ENCODE measurements at places on chromosomes 7 and 10.

- DNase-seq = no peak
Observed at GRCh38 chr7:1712907-1713501, 42.9 kb downstream of the ELFN1 start.

DNA sequence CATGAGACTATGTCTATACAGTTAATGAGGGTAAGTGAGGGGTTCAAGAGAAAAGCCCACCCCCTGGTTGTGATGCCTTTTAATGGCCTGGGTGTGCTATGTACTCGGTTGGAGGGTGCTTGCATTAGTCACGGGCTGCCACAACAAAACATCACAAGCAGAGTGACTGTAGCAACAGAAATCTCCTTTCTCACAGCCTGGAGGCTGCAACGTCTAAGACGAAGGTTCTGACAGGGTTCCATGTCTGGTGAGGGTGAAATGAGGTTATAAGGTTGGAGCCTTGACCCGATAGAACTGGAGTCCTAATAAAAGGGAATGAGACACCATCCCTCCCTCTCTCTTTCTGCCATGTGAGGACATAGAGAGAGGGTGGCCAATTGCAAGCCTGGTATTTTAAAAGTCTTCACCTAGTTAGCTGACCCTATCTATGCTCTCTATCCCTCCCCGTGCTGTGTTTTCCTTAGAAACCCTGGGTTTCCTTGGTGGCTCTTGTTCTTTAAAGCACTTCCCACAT lies 126.0 kb upstream of the GDF10 start:
- no peak for DNase-seq

DNA sequence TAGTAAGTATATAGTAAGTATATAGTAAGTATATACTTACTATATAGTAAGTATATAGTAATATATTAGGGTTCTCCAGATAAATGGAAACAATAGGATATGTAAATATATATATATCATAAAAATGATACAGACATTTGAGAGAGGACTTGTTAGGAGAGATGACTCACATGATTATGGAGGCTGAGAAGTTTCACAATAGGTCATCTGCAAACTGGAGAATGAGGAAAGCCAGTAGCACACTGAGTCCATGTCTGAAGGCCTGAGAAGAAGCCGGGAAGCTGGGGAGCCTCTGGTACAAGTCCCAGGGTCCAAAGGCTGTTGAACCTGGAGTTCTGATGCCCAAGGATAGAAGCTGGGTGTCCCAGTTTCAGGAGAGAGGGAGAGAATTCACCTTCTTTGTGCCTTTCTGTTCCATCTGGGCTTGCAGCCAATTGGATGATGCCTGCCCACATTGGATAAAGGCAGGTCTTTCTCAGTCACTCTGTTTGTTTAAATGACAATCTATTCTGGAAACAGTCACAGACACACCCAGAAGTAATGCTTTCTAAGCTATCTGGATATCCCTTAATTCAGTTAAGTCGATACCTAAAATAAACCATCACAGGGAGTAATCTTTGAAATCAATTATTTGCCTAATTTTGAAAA lies 205.5 kb upstream of the CDC14C start:
- no peak for DNase-seq

- DNase-seq = no peak
Observed at GRCh38 chr7:129843978-129844840, 108.6 kb downstream of the UBE2H start.

GRCh38 chr10:43903451-43903850 lies 254.8 kb upstream of the ZNF32 start:
- no peak for DNase-seq

- DNase-seq = no peak
Observed at GRCh38 chr7:5094641-5095040, 49.0 kb downstream of the RBAK start.
